DND-41 (cell line): ENCODE measurements at places on chromosomes 13 and 19.

- peak; percentile 75 for DNase-seq
Observed at GRCh38 chr19:6551607-6552450, 21.0 kb downstream of the TNFSF9 start.

DNA sequence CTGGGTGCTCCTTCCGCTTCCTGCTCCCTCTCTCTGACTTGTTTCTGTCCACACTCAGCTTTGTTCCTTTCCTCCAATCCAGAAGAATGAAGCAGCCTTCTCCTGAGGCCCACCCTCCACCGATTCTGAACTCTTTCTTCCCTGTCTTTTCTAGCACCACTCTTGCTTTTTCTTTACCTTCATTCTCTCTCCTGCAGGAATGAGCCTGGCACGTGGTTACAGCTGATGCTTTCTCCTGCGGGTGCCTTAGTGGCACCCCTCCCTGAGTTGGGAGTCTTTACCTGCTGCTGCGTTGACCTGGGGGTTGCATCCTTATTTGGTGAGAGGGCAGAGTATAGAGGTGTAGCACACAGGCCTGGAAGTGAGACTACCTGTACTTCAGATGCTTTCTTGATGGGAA is 6.2 kb downstream of the UBAC2 start:
- no peak for DNase-seq

DNA sequence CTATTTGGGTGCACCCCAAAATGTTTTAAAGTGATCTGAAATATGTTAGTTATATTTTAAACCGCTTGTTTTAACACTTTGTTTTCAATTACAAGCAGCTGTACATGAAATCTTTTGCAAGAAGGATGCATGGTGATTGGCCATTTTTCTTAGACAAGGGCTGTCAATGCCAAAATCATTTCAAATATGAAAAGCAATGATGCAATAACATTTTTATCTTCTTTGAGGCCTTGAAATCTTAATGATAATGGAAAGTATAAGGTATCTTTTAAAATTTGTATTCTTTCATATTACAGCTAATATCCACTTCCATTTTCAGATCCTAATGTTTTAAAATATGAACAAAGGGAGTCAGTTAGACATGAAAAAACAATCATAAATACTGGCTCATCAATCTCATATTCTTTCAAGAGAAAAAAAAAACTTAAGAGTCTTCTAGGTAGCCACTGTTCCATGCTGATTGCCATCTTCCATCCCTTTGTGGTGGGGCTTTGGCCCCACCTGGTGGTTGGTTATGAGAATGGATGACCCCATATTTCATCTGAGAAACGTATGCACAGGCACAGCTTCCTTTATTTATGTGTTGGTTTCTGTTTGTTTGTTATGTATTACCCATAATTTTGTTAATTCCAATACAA is 330.3 kb upstream of the MIR17HG start:
- DNase-seq: peak; percentile 48

- no peak for DNase-seq
Observed at GRCh38 chr13:103187721-103188156, 121.5 kb upstream of the SLC10A2 start.

GRCh38 chr19:29671393-29672160 is 6.3 kb downstream of the PLEKHF1 start:
- peak; percentile 72 for DNase-seq

GRCh38 chr13:111363591-111363990 is 43.1 kb downstream of the TEX29 start:
- DNase-seq: no peak

DNA sequence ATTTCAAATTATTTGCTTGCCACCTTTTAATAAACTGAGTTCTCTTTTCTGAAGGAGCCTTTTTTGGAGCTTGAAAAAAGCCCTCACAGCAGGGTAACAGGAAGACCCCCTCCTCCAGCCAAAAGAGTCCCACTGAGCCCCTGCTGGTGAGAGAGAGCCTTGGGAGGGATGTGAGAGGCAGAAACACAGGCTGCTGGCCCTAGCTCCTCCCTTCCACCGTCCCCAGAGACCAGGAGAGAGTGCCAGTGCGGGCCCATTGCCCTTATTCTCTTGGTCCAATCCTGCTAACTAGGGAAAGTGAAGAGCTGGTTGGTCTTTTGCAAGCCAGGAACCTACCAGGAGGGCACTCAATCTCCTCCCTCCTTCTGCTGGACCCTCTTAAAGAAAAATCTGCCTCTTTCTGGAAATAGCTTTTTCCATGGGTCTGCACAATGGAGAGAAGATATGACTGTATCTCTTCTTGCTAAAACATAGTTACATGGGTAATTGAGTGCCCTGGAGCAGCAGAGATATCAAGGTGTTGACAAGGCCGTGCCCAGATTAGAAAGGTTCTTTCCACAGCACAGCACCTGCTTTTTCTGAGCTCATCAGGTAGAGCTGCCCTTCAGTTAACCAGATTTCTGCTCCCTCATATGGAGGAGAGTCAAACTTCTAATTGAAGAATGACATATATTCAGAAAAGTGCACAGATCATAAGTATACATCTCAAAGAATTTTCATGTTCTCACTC is 113.9 kb downstream of the LRCH1 start:
- DNase-seq: peak; percentile 34

GRCh38 chr13:47480121-47480520 is 521.0 kb downstream of the SUCLA2 start:
- DNase-seq: no peak

DNA sequence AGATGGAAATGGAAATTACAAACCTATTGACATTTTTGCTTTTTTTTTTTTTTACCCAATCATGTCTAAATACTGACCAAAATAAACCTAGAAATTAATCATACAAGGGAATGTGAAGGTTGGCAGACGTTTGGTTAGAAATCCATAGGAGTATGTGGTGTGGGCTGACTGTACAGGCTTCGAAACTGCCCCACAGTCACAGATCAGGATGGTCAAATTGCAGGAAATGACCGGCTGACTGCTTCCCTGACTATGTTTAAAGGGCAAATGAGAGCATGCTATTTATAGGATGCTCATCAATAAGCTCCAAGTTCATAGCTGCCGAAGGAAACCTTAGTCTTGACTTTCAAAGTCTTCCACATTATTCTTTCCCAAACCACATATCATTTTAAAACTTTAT is 118.4 kb downstream of the COG6 start:
- no peak for DNase-seq

- DNase-seq: no peak
Observed at GRCh38 chr13:112618501-112618900, 30.5 kb upstream of the TUBGCP3 start.

- DNase-seq: no peak
Observed at GRCh38 chr13:26941345-26942174, 181.0 kb upstream of the GPR12 start.

DNA sequence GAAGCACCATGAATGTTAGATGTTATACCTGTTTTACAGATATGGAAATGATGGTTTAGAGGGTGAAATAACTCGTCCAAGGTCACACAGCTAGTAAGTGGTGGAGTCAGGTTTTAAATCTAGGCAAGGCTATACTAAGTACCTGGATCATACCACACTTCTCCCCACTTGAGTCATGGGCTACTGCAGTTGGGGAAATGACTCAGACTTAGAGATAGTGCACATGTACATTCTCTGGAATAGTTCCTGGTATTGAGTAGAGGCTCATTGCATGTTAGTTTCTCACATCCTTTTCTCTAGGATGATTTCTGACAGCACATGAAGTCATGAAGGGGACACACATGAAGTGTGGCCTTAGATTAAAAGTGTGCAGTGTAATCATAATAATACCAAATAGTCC is 76.2 kb upstream of the TNFSF11 start:
- DNase-seq: no peak

DNA sequence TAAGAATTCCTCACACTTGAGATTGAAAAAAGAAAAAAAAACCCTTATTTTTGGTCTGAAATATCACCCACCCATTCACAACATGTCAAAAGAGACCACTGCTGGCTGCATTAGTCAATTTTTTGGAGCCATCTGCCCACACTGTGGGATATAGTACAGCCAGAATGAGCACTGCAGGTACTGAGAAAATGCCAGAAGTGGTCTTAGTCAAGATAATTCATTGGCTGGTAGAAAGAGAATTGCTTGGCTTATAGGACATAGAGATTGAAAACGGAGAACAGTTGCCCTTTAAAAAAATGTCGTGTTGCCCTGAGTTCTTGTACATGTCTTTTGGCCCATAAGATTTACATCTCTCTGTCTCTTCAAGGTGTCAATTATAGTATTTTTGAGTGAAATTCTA is 1899.5 kb downstream of the OLFM4 start:
- DNase-seq: no peak

DNA sequence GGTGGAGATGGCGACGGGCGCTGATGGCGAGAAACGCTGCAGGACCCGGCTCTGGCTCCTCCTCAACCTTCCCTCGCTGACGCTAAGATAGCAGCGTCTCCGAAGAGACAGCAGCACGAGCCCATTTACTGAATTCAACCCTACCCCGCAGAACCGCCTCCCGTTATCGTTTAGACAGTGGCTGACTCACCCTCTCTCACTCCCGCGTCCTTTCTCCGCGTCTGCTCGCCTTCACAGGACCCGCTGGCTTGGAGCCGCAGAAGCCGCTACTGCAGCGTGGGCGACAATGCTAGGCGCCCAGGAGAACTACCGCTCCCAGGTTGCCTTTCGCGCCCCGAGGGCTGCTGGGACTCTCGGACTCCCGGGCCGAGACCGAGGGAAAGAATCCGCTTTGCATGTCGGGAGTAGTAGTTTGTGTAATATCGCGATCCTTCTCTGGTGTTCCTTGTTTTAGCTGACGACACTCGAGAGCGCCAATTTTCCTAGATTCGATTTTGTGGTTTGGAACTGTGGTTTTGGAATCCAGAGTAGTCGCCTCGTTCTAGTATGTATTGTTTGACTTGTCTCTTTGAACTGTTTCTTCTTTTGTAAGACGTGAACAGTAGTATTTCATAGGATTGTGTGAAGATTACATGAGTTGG is at the start of gene KBTBD6:
TSS of gene KBTBD6 (minus strand) at position 291 of the 641 bp plus-strand sequence. CDS start 291 bp downstream, outside the sequence.
- peak; percentile 96 for DNase-seq

DNA sequence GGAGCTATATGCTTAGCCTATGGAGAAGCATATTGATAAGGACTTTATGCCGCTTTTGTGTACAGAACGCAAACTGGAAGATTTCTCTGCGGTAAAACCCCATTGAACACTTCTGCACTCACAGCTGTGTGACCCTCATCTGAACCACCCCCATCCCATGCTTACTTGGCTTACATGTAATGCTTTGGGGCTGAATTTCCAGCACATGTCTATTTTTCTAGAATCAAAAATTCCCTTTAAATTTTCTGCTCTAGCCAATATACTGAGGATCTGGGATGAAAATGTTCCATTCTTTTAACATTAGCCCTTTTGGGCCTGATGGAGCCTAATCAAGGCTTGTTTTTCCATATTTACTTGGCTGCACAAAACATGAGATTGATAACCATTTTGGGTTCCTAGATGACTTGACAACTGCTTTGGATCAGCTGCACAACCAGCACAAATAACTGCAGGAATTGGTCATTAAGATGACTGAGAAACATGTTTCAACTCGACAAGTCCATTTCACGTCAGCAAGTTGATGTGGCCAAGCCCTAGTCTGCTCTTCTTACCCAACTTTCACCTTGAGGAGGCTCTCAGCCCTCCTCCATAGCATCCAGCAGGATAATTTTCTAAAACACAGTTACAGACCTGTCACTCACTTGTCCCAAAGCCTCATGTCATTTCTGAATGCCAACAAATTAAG is 52.4 kb downstream of the TNFSF11 start:
- DNase-seq: no peak

GRCh38 chr13:70960841-70961443 is 852.7 kb upstream of the KLHL1 start:
- no peak for DNase-seq

DNA sequence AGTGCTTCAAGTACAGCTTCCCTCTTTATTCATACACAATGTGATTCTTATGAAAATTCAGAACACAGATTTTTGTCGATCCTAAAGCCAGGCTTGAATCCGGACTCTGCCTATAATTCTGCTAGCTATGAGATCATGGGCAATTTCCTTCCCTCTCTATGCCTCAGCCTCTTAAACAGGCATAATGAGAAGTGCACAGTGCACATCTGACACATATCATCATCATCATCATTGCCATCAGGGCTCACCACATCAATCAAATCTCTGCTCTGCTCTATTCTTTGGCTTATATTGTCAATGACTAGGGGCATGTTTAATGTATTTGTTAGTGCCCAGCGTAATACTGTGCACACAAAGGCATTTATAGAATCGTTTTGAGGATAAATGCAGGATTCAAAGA is 269.1 kb downstream of the ABCC4 start:
- DNase-seq: no peak

DNA sequence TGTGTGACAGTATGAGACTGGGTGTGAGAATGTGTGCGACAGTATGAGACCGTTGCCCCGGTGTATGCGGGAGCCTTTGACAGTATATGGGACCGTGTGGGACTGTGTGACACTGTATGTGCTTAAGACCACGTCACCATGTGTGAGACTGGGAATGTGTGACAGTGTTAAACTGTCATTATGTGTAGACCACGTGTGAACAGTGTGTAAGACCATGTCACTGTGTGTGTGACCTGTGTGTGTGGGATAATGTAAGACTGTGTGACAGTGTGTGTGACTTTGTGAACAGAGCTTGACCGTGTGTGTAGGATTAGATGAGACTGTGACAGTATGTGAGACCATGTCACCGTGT is 549 bp downstream of the ZNF583 start:
- DNase-seq: no peak

DNA sequence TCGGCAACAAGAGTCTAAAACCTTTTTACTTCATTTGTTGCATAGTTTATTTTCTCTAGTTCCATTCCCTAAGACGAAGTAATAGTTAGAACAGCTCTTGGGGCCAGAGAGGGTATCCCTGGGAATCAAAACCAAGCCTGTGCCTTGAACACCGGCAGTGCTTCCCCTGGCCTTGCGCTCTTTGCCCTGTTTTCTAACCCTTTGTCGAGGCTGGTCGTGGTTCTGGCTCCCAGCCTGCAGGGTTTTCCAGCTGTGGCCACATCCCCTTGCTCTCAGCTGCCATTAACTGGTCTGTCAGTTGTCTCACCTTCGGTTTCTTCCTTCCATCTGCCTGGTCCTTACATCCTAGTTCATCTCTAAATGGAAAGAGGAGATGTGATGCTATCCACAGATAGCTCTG is 61.0 kb downstream of the HSPH1 start:
- no peak for DNase-seq

DNA sequence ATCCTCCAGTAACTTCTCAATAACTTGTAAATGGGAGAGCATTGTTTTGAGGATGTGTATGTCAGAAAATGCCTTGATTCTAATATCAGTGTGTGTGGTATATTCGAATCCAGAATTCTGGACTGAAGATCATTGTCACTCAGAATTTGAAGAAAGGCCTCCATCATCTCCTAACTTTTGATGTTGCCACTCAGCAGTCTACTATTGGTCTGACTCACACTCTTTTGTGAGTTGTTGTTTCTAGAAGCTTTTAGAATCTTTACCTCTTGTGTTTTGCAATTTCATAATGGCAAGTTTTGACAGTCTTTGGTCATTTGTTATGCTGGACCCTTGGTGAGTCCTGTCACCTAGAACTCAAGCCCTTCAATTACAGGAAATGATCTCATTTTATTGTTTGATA is 77.0 kb downstream of the RUBCNL start:
- no peak for DNase-seq

GRCh38 chr19:9146882-9147281 is 6.7 kb downstream of the ZNF317 start:
- no peak for DNase-seq

- peak; percentile 35 for DNase-seq
Observed at GRCh38 chr19:5624018-5624663, 1.3 kb downstream of the SAFB start.

- DNase-seq: no peak
Observed at GRCh38 chr13:40236566-40237168, 429.8 kb downstream of the FOXO1 start.
